ENCODE measurements at places on chromosomes 12 and 14.

- DNase-seq: no peak
Observed at GRCh38 chr12:107475900-107476299, 209.7 kb upstream of the PWP1 start.

DNA sequence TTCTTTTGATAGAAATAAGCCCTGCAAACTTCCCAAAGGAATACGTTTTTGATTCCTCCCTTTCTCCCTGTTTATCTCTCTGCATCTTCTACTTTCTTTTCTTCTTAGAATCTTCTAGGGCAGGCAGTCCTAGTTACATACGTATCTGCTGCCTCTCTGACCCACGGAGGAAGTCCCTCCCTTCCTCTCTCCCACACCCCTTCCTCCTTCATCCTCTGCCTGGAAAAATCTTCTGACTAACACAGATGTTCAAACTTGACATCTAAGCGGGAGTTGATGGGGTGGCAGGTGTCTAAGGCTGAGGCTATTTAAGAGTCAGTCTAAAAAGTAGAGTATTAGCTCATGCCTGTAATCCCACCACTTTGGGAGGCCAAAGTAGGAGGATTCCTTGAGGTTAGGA lies 88.6 kb downstream of the MAP1LC3B2 start:
- peak; percentile 26 for DNase-seq

DNA sequence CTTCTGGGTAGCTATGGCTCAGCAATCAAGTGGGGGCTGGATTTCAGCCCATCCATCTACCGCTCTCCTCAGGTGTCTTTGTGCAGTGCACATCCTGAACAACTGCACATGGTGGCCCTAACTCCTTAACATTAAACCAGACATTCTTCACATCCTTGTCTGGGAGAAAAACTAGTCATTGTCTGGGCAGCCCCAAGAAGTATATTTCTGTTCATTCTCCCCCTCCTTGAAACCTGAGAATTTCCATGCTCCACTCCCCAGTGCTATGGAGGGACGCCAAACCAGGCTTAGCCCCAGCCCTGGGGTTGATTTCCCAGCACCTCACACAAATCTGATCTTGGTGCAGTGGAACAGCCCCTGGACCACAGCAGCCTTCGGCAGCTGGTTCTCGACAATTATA lies 13.4 kb downstream of the MYL2 start:
- DNase-seq: no peak

GRCh38 chr14:20723488-20723887 lies 22.2 kb upstream of the EDDM3A start:
- no peak for DNase-seq

DNA sequence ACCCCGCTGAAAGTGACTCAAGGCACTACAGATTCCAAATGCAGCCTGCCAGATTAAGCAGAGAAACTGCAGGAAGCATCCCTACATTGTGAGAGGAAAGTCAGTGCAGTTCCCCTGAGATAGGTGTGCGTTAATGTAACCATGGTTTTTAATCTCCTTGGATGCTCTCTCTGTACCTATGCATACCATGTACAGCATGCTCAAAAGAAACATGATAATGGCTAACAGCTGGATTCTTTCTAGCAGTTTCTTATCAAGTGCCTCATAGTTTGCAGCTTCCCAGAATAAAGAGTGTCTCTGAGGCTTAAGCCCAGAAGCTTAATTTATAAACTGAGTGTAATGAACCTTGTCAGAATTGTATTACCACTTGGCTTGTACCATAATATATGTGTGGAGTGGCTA lies 17.1 kb upstream of the MDM1 start:
- DNase-seq: no peak

DNA sequence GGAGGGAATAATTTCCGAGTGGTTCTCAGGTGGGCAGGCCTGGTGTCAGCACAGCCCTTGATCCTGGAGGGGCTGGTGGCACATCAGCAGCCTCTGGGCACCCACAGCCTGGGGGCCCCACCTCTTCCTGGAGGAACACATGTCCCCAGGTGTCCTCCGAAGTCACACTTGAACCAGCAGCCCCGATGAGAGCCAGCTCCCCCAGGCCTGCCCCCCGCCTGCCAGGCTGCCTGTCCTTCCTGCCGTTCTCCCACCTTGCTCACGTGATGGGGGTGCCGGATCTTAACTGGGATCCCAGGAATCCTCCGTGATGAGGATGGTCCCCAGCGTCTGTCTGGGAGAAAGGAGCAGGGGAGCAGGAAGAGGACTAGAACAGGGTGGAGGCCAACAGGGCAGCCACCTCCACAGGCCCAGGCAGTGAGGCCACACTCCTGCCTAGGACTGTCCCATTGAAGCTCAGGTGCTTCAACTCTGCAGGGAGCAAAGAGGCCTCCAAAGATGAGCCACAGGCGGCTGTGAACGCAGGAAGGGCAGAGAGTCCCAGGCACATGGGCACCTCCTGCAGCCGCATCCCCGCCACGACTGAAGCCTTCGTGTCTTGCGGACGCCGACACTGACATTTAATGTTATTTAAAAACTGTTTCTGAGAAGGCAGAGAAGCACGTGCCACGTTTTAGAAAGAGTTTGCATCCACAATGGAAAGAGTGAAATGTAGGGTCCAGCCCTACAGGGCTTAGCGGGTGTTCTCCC lies 77.5 kb downstream of the GALNT9 start:
- no peak for DNase-seq

- no peak for DNase-seq
Observed at GRCh38 chr12:80232837-80233236, 133.5 kb downstream of the OTOGL start.

DNA sequence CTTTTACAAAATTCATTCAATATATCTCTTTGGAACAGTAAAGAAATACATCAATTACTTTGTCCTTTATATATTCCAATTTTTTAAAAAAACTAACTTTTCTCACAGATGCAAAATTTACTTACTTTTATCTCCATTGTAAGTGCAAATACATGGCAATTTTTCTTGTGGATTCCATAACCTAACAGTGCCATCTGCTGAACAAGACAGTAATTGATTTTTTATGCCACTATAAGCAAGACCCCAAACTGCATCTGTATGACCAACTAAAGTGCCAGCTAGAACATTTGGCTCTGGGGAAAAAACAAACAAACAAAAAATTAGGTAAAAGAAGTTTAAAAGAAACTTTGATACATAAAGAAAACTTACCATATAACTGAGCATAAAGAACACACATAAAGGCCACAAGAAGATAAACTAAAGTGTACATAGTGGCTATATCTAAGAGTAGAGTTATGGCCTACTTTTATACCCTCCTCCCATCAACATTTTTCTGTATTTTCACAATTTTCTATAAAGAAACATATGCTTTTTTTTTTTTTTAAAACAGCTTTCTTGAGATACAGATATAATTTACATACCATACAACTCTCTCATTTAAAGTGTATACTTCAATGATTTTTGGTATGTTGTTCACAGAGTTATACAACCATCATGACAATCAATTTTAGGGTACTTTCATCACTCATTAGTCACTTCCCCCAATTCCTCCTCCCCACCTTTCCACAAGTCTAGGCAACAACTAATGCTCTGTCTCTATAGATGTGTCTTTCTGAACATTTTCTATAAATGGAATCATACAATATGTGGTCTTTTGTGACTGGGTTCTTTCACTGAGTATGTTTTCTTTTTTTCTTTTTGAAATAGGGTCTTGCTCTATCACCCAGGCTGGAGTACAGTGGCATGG lies 32.6 kb downstream of the COCH start:
- no peak for DNase-seq

GRCh38 chr12:116293687-116294453 lies 16.4 kb upstream of the MED13L start:
- DNase-seq: no peak

DNA sequence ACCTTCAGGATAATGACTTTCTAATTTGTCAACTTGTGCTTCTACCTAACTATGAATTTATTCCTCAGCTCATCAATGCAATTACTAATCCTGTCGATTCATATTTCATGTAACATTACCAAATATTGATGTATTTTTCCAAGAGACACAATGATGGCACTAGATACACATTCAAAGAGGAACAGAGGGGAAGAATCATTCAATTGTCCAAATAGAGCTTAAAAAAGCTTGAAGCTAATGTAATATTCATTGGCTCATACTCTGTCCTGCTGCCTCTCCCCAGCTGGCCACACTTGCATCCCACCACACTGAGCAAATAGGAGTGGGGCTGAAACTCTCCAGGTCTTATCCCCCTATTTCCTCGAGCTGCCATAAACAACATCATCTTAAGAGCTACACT lies 9.3 kb downstream of the TESPA1 start:
- no peak for DNase-seq

GRCh38 chr12:27936196-27936595 lies 36.3 kb downstream of the PTHLH start:
- no peak for DNase-seq

GRCh38 chr12:89783359-89784060 lies 74.9 kb upstream of the ATP2B1 start:
- no peak for DNase-seq

DNA sequence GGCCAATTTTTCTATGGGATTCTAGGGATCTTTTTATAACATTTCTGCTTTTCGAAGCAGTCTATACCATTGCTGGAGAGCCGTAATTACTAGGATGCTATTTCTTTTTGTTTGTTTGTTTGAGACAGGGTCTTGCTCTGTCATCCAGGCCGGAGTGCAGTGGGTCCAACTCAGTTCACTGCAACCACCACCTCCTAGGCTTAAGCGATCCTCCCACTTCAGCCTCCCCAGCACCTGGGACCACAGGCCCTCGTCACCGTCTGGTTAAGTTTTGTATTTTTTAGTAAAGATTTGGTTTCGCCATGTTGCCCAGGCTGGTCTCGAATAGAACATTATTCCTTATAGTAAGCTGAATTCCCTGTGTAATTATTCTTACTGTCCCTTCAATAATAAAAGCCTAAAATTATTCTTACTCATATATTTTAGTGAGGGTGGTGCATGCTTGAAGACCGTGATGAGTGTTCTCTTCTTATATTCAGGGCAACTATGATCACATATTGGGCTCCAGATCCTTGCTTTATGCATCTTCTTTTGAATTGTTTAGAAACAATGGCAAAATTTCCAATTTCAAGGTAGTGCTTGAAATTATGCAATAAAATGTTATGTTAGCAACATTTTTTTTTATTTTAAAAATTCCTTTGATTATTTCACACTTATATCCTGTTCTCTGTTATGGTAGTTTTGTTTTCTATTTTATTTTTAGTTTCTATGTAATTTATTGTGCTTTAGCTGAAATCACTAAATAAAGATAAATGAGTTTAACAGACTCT lies 66.2 kb downstream of the CRADD start:
- no peak for DNase-seq

DNA sequence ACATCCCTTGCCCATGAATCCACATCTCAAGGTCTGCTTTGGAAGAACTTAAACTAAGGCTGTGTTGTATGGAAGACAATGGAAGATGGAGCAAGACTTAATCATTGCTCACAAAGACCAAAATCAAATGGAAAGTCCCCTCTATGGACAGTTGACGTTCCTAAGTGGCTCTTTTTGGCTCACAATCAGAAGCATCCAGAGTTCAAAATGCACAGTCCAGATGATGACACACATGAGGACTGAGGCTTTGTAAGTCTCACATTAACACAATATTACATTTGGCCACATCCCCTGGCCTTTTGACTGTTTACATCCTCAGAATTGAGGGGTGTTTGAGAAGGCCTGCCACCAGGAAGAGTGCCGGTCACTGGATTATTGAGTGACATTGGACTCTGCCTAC lies 122.3 kb upstream of the CPM start:
- DNase-seq: no peak

- DNase-seq: no peak
Observed at GRCh38 chr12:89176676-89177075, 175.6 kb downstream of the DUSP6 start.

DNA sequence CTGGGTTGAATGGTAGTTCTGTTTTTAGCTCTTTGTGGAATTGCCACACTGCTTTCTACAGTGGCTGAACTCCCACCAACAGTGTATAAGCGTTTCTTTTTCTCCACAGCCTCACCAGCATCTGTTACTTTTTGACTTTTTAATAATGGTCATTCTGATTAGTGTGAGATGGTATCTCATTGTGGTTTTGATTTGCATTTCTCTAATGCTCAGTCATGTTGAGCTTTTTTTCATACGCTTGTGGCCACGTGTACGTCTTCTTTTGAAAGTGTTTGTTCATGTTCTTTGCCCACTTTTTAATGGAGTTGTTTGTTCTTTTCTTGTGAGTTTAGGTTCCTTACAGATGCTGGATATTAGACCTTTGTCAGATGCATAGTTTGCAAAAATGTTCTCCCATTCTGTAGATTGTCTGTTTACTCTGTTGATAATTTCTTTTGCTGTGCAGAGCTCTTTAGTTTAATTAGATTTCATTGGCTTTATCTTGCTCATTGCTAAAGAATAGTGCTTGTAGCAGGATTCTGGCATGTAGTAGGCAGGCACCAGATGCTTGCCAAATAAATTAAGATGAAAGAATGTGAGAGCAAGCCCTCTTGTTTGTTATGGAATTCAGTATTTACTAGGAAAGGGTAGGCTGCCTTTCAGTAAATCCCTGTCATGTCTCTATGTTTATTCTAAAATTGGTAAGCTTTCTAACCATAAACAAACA lies 86.8 kb downstream of the PDE3A start:
- DNase-seq: no peak

DNA sequence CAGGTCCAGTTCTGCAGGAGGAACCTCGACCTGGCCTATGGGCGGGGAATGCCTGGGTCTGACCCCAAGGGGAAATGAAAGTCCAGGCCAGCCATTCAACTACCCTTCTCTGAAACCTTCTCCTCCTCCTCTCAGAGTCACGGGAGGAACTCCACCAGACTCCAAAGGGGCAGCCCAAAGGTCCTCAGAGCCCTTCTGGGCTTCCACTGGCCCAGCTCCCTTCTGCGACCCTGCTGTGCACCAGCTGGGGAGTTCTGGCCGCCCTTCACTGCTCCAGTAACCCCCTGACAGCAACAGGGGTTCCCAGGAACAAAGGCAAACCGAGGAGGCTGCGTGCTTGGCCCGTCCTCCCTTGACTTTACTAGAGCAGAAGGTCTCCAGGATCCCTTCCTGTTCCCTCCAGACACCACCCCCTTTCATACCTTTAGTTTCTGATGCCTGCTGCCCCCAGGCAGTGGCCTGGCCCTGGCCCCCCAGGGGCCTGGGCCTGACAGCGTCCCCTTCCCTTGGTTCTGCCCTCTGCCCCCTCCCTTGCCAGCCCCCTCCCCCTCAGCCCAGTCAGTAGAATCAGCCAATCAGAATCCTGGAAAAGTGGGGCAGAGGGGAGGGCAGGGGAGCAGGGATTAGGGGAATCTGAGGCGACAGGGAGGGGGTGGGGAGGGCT lies 850 bp upstream of the ZNF385A start:
- DNase-seq: no peak

Data from DND-41 (cell line).